Nucleus accumbens (tissue), 56 donors: ENCODE measurements at places on chromosomes 16 and 17.

DNA sequence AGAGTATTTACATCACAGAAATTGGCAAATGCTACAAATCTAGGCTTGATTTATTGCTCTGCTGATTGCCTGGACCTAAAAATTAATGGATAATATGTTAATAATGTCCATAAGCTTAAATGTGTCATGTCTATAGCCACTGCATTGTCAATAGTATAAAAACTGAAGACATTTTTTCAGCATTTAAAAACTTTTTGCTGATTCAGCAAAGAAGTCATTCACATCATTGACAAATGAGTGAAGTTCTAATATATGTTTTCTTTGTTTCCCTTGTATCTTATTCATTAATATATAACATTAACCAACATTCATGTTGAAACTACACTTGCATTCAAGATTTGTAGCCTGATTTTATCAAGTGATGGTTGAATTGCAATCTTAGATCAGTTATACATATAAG lies 214.7 kb upstream of the XYLT1 start:
- no peak for DNase-seq

DNA sequence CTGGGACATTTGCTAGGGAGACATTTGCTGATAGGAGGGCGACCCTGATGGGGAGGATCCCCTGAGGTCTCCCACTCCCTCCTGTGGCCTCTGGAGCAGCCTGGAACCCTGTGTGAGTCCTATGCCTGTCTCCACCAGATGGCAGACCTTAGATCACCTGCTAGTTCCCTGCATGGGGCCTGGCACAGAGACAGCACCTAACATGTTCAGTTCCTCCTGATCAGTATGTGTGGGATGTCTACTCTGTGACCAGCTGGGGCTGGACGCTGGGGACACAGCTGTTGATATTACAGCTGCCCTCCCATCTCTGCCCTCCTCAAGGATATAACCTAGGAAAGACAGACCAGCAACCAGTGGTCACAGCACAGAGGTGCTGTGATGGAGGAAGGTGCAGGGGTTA lies 1.1 kb upstream of the ADCY7 start:
- DNase-seq: no peak

GRCh38 chr17:17091276-17091675 lies 49.0 kb downstream of the MPRIP start:
- no peak for DNase-seq

DNA sequence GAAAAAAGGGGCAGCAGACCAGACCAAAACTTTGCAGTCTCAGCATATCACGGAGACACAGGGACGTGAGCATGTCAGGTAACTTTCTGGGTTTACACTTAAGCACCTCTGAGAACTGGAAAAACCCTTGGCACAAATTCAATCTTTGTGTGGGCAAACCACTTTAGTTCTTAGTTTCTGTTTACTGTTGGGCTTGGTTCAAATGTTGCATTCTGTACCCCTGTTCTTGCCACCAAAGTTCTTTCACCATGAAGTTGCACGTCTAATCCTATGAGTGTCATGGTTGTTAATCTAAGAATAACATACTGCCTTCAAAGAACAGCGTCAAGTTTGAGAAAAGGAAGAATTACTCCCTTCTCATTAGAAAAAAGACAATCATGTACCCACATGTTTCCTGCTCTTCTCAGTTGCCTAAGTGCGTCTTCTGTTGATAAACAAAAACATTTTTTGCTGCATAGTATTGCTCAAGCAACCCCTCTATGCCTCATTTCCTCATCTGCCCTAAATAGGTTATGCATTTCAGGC lies 11.6 kb downstream of the KRT33A start:
- DNase-seq: no peak

- no peak for DNase-seq
These were observed 17.9 kb downstream of the UTP4 start for GRCh38 chr16:69150146-69150865.

- no peak for DNase-seq
These were observed 80.7 kb downstream of the RAB11FIP4 start for GRCh38 chr17:31472137-31472536.

DNA sequence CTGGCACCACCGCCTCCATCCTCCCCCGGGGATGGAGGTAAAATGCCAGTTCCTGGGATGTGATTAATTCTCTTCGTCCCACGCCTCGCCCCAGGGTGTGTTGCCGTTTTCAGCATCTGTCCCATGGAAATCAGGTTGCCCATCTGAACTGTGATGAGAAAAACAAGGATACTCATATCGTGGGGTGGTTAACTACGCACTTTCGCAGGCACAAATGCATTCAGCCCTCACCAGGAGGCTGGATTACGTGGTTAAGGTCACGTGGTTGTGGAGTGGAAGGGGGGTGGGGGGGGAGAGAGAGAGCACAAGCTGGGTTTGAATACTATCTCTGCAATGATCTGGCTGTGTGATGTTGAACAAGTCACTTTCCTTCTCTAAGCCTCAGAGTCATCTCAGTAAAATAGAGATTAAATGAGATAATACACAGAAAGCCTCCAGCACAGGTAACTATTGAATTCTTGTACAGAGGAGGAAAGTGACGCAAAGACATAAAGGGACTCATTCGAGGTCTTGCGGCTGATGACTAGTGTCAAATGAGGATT lies 74.7 kb downstream of the BMERB1 start:
- DNase-seq: no peak

- DNase-seq: no peak
These were observed 43.7 kb downstream of the USP22 start for GRCh38 chr17:20999044-20999573.

DNA sequence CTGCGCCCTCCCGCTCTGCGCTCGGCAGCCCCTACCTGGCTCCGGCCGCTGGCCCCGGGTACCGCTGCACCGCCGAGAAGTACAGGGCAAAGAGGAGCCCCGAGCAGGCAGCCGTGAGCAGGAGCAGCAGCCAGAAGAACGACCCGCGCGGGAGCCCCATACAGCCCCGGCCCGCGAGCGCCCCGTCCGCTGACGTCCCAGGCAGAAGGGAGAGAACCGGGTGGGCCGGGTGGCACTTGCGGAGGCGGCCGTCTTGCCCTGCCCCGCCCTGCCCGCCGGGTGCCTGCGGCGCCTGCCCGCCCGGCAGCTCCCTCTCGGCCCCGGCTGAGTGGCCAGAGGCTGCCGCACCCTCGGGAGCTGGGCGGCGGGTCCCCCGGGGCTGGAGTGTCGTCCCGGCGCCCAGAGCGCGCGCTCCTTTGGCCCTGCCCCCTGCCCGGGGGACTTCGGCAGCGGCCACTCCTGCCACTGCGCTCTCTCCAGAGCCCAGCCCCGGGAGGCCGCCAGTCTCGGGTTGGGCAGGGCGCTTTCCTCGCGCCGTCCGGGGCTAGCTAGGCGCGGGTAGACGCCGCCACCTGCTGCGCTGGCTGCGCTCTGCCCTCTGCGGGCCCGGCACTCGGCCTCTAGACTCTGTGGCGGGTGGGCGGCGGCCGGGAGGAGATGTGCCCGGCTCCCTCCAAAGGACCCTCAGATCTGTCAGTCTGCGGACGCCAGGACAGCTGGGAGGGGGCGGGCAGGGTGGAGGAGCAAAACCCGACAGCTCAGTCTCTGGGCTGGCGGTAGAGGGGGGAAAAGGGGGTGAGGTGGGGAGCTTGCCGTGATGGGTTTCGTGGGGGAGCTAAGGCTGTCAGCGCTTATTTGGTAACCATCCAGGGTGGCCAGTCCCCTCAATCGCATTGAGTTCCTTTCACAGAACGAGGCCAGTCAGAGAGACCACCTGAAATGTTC lies at the start of gene ST6GALNAC2:
ST6GALNAC2 (minus strand) TSS at position 212 of the 945 bp plus-strand sequence; CDS start at position 160, 52 bp downstream.
- DNase-seq: no peak

GRCh38 chr17:50647187-50647586 lies 12.5 kb downstream of the ABCC3 start:
- no peak for DNase-seq

- DNase-seq: no peak
These were observed 96.6 kb downstream of the WDR59 start for GRCh38 chr16:74888232-74888862.

GRCh38 chr17:82434216-82434565 lies 15.8 kb upstream of the OGFOD3 start:
- DNase-seq: no peak

- no peak for DNase-seq
These were observed 120.4 kb upstream of the IRX6 start for GRCh38 chr16:55203570-55203969.

- peak; percentile 27 for DNase-seq
These were observed 116.1 kb downstream of the C16orf95 start for GRCh38 chr16:87201052-87201451.

- DNase-seq: no peak
These were observed 15.5 kb upstream of the TIMP2 start for GRCh38 chr17:78940708-78941107.

GRCh38 chr16:66927918-66928649 lies 2.7 kb upstream of the RRAD start:
- DNase-seq: no peak

- no peak for DNase-seq
These were observed 96.5 kb downstream of the ANKRD11 start for GRCh38 chr16:89393738-89394406.

- no peak for DNase-seq
These were observed 486.7 kb upstream of the SALL1 start for GRCh38 chr16:51637770-51638094.

- DNase-seq: no peak
These were observed 10.7 kb downstream of the MYH4 start for GRCh38 chr17:10458701-10459100.

DNA sequence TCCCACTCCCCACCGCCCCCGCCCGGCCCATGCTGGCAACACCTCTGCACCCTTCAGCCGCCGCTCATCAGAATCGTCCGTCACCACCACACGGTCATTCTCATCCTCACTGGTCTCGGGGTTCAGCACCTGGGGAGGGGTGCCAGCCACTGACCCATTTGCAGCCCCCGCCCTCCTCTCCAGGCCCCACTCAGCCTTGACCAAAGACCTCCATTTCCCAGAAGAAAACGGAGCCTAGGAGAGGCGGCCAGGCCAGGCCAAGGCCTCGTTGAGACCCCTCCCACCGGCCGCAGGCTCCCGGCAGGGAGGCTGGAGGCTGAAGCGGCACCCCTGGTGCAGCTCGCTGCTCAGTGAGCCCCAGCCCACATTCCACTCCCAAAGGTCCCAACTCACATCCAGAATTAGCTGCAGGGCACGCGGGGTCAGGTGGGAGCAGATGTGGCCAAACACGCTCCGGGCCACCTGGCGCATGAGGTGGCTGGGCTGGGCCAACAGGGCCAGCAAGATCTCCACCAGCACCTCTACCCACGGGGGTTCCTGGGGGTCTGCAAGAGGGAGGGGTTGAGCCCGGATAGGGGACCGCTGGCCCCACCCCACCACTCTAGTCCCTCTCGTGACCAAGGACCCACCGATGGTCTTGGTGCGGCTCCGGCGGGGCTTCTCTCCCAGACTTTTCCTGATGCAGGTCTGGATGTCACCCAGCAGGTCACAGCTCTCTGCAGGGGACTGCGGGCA lies 9.8 kb downstream of the MYBBP1A start:
- DNase-seq: no peak

DNA sequence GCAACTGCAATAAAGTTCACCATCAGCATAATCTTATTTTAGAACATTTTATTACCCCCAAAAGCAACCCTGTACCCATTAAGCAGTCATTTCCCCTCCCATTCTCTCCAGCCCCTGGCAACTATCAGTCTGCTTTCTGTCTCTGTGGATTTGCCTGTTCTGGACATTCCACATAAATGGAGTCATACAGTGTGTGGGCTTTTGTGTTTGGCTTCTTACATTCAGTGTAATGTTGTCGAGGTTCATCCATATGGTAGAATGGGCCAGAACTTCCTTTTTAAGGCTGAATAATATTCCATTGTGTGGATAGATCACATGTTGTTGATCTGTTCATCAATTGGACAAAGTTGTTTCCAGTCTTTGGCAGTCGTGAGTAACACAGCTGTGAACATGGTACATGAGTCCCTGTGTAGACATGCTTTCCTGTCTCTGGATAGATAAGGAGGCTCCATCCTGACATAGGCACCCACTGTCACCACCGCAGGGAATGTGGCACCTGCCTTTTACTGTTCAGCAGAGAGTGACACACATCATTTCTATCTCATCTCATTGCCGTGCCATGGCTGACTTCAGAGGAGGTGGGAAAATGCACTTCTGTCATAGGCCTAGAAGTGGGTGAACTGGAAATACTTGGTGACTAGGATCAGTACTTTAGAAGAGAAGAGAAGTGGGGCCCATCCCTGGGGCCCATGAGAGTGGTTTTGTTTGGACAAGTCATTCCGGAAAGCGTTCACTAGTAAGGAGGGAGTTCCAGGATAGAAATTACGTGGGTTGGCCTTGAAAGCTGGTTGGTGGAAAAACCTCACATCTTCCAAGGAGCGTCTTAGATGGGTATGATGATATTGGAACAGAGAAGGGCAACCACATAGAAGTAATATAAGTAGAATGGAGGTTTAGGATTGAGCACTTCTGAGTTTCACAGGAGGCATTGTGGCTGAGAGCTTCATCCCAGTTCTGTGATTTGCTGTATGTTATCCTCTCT lies 25.8 kb downstream of the EPN2 start:
- DNase-seq: no peak

GRCh38 chr17:7549401-7550055 lies 670 bp downstream of the TNFSF12 start:
- DNase-seq: peak; percentile 40

GRCh38 chr16:3145660-3146059 lies 10.8 kb downstream of the ZNF213 start:
- no peak for DNase-seq

DNA sequence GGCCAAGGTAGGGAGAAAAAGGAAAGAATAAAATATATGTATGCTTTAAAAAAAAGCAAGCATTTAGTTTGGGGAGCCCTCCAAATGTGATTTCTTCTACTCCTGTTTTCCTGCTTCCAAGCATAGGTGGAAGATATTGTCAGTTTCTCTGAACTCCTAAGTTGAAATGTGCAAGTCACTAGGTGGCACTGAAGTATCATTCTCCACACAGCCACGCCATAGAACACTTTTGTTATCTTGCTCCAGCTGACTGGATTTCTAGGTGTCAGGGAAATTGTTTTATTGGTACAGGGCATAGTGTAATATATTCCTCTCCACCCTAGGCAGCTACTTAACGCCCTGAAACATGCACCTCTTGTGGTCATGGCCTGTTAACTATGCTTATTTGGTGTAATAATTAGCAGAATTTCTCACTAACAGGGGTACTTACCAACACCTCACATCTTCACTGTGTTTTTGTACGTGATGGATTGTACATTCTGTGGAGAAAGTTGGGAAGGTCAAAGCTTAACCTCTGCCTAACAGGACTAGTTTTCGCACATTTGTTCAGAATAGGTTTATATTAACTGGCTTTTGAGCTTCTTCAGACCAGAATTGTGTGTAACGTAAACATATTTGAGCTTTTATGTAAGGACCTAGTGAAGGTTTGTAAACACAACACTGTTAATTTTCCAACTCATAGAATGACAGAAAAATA lies 69.3 kb downstream of the FTO start:
- no peak for DNase-seq

DNA sequence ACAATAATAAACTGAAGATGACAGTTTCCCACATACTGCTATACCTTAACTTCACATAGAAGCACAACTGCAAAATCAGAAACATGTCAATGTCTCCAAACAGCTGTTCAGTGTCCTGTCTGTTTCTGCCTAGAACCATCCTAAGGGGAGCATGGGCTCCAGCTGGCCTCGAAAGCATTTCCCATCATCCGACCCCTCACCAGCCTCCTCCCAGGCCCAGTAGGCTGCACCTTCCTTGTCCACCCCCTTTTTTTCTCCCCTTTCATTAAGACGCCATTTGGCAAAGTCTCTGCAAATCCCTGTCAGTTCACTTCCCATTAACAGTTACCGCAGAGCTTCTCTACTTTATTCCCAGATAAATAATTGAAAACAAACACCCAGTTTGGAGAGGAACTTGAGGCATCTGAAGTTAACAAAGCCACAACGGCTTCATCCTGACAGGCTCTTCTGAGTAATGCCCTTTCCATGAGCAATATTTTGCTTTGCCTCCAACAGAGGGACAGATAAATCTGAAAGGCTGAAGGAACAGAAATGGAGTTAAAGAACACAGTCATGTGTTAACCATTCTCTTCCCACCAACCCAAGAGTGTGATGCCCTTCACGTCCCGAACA lies 65.3 kb downstream of the SLC39A11 start:
- no peak for DNase-seq
